ENCODE measurements at places on chromosomes 7 and 10.
A peak's percentile ranks its signal among the peaks of the same experiment; 100 is the strongest.

DNA sequence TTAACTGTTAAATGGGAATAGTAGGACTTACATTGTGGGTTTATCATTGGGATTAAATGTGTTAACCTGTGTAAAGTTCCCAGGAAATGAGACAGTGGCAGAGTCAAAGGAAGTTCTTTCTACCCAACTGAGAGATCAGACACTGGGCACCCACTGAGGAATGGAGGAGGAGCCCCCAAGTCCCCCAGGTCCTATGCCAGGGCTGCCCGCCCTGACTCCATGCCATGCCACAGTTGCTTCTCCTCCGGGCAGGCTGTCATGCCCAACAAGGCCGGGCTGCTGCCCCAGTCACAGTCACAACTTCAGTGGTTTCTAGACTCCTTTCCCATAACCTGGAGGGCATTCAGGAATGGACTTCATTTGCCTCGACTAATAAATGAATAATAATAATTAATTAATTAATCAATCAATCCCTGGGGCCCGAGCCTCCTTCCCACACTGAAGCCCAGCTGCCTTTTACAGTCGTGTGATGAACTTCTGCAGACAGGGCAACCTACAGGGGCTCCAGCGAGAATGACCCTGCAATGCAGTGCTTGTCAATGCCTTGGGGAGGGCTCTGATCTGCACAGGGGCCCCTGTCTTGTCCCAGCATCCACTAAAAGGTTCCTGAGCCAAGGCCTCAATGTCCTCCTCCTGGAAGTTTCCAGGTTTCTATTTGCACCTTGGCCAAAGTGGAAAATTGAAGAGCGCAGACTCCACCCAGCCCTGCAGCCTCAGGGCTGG, 32.4 kb downstream of the DRGX start:
- no peak for DNase-seq

DNA sequence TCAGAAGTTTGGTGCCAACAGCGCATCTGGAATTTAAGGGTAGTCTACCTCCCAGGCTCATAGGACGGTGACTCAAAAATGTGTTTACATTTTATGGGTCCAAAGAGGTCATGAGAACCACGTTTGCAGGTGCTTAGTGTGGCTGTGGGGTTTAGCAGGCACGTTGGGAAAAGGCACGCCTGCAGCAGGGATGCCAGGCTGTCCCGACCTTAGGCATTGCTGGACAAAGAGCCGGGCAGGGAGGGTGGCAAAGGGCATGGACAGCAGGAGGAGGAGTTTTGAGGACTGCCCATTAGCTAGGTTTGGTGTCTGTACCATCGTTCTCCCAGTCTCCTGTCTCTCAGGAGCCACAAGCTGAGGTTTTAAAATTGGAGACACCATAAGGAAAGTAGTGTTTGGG, 104.4 kb downstream of the TRRAP start:
- DNase-seq, result no peak

DNA sequence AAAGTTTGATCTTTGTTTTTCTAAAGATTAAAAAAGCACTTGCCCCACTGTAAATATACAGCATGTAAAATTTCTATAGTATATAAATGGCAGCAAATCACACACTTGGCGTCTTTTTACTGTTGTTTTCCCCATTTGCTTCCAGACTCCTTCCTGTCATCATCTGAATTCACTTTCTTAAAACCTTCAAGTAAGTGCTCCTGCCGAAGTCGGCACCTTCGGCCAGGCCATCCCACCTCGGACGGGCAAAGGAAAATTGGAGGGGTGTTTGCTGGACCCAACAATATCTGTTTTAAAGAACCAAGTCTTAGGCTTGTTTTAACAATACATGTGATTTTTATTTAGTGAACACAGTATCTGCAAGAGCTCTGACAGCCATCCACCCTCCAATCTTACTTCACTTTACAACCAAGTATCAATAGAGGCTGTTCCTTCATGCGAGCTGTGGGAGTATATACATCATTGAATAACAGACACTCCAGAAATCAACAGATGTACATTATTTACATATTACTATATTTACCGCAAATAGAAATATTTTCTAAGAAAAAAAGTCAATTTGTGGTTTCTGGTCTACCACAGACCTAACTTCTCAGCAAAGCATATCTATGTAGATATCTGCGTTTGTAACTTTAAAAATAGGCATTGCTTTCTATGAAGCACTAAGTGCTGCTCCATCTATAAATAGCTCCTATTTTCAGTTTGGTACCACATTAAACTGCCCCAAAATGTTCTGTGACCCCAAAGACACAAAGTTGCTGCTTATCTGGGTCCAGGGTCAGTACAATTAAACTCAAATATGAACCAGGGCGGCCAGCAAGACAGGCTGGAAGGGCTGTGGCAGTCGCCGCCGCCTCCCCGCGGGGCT, 110.7 kb downstream of the CYTH3 start:
- no peak for DNase-seq

GRCh38 chr7:142868986-142869415, 14.1 kb downstream of the EPHB6 start:
- DNase-seq, result no peak

- no peak for DNase-seq
Measured at GRCh38 chr10:69742928-69743602, 58.6 kb upstream of the COL13A1 start.

DNA sequence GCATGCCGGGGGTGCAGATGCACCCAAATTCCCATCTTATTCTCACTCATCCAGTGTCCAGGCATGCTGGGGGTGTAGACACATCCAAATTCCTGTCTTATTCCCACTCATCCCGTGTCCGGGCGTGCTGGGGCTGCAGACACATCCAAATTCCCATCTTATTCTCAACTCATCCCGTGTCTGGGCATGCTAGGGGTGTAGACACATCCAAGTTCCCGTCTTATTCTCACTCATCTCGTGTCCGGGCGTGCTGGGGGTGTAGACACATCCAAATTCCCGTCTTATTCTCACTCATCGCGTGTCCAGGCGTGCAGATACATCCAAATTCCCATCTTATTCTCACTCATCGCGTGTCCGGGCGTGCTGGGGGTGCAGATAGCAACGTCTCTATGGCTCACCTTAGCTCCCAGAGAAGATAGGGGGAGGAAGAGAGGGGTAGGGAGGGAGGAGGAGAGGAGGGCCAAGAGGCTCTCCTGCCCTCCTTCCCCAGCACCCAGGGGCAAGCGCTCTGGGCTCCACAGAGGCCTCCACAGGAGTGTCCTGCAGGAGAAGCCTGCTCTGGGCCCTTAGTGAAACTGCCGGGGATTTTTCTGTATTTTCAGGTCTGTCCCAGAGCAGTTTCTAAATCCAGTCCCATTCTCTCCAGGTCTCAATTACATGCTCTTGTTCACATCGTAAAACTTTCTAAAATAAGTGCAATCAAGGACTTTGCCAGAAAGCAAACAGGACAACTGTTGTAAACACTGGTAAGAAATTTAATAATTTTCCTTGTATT, 210.8 kb downstream of the DIP2C start:
- DNase-seq, result no peak

- DNase-seq, result no peak
Measured at GRCh38 chr7:148625342-148625741, 34.8 kb downstream of the C7orf33 start.

DNA sequence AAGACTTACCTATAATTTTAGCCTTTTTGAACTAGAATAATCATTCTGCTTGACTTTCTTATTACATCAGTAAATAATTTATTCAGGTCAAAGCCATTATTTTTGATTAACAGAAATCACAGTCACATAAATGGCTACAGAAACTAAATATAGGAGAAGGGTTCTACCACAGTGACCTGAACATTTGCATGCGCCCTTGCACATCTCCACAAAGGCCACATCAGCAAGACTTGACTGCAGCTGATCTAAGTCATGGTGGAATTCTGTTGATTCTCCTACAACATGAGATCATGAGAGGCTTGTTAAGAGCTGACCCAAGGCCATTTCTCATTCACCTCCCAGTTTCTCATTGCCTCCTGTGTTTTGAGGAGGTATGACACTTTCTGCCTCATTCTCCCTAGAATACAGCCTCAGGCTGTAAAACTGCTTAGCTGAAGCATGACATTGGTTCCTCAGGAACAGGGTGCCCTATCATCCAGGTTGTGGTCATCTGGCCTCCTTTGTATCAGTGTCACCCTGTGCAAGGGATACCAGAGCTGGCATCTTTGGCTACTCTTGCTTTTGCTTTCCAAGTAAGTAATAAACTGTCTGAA, 6.7 kb upstream of the IMMP2L start:
- no peak for DNase-seq

- DNase-seq, result no peak
Measured at GRCh38 chr7:12896316-12896715, 208.9 kb downstream of the ARL4A start.

- DNase-seq, result no peak
Measured at GRCh38 chr10:76645341-76645740, 992.3 kb downstream of the KCNMA1 start.

GRCh38 chr7:102446387-102447156, 13.2 kb downstream of the ORAI2 start:
- DNase-seq, result no peak

- DNase-seq, result no peak
Measured at GRCh38 chr7:2927592-2927991, 83.5 kb upstream of the GNA12 start.

GRCh38 chr7:12805957-12806356, 118.5 kb downstream of the ARL4A start:
- no peak for DNase-seq

GRCh38 chr10:112842832-112843360, 107.2 kb upstream of the TCF7L2 start:
- DNase-seq, result no peak

DNA sequence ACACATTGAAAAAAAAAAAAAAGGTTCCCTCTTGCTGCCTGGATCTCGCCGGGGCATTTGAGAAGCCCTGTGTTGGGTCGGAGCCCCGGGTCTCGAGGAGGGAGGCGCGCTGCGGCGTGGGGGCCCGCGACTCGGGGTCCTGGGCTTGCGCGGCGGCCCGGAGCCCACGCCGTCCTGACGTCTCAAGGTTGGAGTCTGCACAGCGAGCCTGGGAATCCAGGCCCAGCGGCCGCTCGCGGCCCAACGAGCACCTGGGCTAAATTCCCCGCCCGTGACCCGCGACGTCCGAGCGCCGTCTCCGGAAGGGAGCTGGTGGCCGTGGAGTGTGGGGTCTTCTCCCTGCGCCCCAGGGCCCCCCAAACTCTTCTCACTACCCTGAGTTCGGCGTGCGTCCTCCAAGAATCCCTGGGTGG, 1.4 kb upstream of the CTBP2 start:
- DNase-seq, result no peak

- peak; percentile 26 for DNase-seq
Measured at GRCh38 chr7:131688738-131689661, 132.6 kb upstream of the PODXL start.

DNA sequence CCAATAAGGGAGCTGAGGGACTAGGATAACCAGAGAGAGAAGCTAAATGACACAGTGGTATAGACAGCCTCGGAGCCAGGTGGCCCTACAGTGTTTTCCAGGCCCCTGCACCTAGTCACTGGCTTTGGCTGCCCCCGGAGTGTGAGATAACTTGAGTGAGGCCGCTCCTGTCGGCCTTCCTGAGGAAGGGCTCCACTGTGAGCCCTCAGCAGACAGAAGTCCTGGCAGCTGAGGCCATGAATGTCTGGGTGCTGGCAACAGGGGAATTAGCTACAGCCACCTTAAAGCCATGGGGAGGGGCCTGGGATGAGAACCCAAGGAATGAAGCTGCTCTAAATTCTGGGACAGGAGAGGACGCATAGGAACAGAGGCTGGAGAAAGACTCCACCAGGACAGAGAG, 4.6 kb upstream of the GDF10 start:
- DNase-seq, result no peak

GRCh38 chr7:85023066-85023712, 163.7 kb downstream of the SEMA3D start:
- DNase-seq, result no peak

- DNase-seq, result no peak
Measured at GRCh38 chr7:92645114-92646061, 55.2 kb upstream of the FAM133B start.

DNA sequence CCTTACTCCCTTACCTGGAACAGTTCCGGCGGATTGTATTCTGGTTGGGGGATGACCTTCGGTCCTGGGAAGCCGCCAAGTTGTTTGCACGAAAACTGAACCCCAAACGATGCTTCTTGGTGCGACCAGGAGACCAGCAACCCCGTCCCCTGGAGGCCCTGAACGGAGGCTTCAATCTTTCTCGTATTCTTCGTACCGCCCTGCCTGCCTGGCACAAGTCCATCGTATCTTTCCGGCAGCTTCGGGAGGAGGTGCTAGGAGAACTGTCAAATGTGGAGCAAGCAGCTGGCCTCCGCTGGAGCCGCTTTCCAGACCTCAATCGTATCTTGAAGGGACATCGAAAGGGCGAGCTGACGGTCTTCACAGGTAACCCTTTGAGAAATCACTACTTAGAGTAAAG, 1.7 kb downstream of the TWNK start:
- DNase-seq, result no peak

GRCh38 chr7:91294639-91295220, 30.5 kb downstream of the FZD1 start:
- no peak for DNase-seq
